Myocyte (in vitro differentiated cells): ENCODE measurements at places on chromosomes 4 and X.

DNA sequence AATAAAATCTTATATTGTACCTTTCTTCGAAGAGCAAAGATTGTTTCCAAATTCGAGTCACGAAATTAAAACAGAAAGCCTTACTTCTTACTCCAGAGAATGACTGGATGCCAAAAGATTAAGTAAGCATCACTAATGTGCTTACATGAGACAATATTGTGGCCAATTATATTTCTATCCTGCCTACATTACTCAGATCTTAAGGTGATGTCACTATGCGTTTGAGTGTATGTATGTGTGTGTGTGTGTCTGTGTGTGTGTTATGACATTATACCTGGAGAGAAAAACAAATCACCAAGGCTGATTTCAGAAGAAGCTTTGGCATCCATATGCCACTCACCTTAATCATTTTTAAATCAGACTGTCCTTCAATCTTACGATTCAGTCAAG lies 556.3 kb downstream of the PPARGC1A start:
- DNase-seq, result no peak

DNA sequence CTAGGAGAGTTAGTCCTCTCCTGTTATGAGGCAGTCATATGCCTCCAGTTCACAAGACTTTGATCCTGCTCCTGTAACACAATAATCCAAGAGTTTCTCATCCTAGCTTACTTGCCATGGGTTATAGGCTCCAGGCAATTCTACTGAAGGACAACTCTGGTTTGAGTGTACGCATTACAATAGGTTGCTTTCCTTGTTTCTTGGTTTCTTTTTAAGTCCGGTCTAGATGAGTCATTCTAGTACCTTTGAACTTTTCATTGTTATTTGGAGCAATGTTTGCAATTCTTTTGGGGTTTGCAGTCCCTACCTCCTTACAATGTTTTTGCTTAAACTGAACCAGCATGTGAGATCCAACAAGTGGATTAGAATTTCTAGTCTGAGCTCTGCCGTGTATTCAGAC lies 109.1 kb downstream of the ANAPC4 start:
- no peak for DNase-seq

DNA sequence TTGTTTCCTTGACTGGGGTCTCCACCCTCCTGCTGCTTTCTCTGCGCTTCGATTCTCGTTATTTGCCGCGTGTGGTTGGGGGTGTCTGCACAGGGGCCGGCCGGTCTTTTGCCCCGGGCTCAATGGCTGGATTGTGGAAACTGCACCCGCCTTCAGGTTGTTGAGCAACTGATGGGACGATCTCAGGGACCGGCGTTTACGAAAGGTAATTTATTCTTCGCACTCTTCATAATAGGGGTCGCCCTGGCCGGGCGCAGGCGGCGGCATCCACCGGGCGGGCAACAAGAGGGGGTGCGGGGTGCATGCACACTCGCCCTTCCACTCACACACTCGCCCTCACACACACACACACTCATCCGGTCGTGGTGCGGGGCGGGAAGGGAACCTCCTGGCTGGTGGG lies 1.4 kb downstream of the ADGRL3 start:
- no peak for DNase-seq

DNA sequence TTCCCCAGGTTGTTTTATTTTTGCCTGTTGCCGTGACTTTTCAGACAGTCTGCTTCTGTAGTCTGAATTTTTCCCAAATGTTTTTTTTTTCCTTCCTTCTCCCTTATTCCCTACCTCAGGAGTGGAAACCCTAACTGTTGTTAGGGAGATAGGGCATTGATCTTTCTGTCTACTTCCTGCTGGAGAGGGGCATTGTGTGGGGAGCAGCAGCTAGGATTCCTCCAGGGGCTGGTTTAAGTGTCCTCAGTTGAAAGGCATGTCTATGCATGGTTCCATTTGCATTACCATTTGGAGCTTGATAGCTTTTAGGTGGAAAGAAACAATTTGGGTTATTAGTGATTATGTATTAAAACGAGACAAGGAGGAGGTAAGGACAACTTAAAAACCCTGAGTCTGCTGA lies 383.9 kb downstream of the DCAF12L2 start:
- no peak for DNase-seq

- no peak for DNase-seq
These were observed 40.2 kb downstream of the ADH7 start for GRCh38 chr4:99394896-99395295.

- peak; percentile 59 for DNase-seq
These were observed 191.0 kb downstream of the CCSER1 start for GRCh38 chr4:90318193-90318592.

DNA sequence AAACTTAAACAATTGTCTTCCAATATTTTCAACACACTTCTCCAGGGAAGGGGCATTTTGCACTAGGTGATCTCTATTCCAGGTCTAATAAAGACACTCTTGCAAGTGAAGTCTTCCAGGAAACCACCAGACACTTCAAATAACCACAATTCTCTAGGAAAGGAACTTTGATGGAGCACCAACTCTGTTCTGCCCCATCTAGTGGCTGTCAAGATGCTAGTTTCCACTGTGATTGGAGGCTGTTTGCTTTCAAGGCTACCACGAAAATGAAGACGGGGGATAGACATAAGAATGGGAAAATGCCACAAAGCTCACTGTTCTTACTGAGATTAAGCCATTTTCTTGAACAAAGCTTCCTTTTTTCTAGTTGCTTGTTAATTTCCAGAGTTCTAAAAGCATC lies 100.6 kb upstream of the F9 start:
- DNase-seq, result peak; percentile 49

GRCh38 chrX:7343181-7343580 lies 195.2 kb upstream of the PUDP start:
- no peak for DNase-seq

GRCh38 chrX:66012094-66012534 lies 27.8 kb downstream of the VSIG4 start:
- no peak for DNase-seq

DNA sequence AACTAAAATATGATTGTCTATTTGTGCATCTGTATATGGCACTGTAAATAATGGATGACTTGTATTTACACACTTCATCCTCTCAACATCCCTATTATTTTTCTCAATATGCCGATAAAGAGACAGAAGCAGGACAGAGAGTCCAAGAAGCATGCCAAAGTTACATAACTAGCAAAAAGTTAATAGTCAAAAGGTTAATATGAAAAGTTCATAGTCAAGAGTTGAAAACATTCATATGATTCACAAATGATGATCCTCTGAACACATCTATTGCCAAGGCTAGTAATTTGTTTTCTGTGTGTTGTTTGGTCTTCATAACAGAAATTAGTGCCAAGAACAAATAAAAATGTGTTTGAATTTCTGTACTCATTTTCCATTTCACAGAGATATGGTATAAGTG lies 231.0 kb downstream of the ADAMTS3 start:
- no peak for DNase-seq

GRCh38 chr4:121189326-121190215 lies 25.4 kb upstream of the TNIP3 start:
- DNase-seq, result no peak

GRCh38 chr4:78634011-78634664 lies 82.6 kb downstream of the ANXA3 start:
- peak; percentile 35 for DNase-seq
